ENCODE measurements at places on chromosomes 2 and 18.
A peak's percentile ranks its signal among the peaks of the same experiment; 100 is the strongest.

DNA sequence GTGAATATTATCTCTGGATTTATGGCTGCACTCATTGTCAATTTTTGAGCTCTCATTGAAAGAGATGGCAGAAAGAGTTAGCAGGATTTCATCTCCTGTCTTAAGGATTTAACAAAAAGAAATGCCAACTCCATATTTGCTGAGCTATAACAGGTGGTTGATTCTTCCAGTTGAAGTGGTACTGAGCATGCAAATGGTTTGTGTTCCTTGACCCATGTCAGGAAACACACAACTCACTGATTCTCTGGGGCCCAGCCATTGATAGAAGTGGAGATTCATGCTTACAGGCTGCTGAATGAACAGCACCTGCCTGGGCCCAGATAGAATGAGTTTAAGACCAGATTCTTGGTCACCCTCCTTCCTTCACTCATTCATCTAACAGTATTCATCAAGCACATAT is 128.8 kb downstream of the CERS6 start:
- DNase-seq: peak; percentile 49

- peak; percentile 90 for DNase-seq
Observed at GRCh38 chr18:58228176-58228575, 184.2 kb downstream of the NEDD4L start.

- no peak for DNase-seq
Observed at GRCh38 chr2:235293061-235293460, 200.8 kb upstream of the AGAP1 start.

GRCh38 chr2:237841051-237841450 is 18.4 kb upstream of the RAMP1 start:
- DNase-seq: no peak

- DNase-seq: no peak
Observed at GRCh38 chr2:12761104-12761503, 44.4 kb downstream of the TRIB2 start.

DNA sequence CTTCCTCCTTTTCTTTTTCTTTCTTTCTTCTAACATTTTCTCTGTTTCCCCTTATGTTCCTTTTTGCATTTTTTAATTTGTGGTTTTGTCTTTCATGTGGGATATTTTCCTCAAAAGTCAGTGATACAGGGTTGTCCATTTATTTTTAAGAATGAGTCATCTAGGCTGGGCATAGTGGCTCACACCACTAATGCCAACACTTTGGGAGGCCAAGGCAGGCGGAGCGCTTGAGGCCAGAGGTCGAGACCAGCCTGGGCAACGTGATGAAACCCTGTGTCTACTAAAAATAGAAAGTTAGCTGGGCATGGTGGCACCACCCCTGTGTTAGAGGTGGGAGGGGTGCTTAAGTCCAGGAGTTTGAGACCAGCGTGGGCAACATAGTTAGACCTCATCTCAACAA is 35.8 kb downstream of the KATNAL2 start:
- DNase-seq: no peak

GRCh38 chr2:42503291-42503690 is 9.5 kb upstream of the KCNG3 start:
- no peak for DNase-seq

- no peak for DNase-seq
Observed at GRCh38 chr2:216221811-216222210, 112.7 kb downstream of the XRCC5 start.

DNA sequence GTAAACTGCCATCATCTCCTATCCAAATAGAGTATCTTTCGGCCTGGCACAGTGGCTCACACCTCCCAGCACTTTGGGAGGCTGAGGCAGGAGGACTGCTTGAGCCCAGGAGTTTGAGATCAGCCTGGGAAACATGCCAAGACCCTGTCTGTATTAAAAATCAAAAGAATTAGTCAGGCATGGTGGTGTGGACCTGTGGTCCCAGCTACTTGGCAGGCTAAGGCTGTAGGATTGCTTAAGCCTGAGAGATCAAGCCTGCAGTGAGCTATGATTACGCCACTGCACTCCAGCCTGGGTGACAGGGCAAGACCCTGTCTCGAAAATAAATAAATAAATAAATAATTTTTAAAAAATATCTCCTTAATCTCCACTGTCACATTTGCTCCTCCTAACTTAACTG is 14.7 kb upstream of the ARPC2 start:
- DNase-seq: no peak

- DNase-seq: no peak
Observed at GRCh38 chr2:239732666-239733010, 292.5 kb downstream of the NDUFA10 start.

DNA sequence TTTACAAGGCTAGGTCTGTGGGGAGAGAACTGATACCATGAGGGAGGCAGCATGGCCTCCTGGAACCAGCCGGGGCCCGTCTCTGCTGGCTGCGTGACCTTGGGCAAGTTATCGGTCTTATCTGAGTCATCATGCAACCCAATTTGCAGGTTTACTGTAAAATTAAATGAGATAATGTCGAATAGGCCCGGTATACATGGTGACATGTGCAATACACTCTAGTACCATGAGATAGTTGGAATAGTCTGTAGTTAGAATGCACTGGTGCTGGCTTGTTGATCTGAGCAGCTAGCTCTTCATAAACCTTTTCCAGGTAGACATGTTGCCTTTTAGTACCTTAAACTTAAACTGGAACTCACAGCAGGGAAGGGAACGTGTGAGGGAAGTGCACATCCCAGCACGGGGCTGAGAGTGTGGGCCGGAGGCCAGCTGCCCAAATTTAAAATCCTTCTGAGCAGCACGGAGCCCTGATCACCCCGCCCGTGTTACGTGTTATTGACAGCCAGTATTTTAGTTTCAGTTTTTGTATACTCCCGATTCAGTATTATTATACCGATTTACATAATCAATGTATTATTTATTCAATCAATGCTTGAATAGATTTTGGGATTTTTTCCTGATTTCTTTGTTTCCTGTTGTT is 72.4 kb upstream of the HS6ST1 start:
- no peak for DNase-seq

GRCh38 chr2:149152469-149152953 is 114.0 kb downstream of the LYPD6B start:
- no peak for DNase-seq

DNA sequence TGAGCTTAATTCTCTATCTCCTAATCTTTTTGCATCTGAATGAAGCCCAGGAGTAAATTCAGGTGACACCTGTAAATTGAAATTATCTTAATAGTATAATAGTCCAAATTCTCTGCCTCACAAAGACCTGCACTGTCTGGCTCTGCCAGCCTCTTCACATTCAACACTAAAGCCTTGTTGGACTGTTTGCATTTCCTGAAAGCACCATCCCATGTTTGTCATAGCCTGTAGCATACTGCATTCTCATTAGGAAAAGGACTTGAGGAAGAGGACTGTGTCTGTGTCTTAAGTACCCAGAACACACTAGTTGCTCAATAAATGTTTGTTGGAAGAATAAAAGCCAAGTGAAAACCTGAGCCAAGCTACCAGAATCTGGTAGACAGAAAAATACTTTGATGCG is 42.9 kb upstream of the GRHL1 start:
- no peak for DNase-seq

- no peak for DNase-seq
Observed at GRCh38 chr18:56522816-56523215, 115.6 kb downstream of the TXNL1 start.

DNA sequence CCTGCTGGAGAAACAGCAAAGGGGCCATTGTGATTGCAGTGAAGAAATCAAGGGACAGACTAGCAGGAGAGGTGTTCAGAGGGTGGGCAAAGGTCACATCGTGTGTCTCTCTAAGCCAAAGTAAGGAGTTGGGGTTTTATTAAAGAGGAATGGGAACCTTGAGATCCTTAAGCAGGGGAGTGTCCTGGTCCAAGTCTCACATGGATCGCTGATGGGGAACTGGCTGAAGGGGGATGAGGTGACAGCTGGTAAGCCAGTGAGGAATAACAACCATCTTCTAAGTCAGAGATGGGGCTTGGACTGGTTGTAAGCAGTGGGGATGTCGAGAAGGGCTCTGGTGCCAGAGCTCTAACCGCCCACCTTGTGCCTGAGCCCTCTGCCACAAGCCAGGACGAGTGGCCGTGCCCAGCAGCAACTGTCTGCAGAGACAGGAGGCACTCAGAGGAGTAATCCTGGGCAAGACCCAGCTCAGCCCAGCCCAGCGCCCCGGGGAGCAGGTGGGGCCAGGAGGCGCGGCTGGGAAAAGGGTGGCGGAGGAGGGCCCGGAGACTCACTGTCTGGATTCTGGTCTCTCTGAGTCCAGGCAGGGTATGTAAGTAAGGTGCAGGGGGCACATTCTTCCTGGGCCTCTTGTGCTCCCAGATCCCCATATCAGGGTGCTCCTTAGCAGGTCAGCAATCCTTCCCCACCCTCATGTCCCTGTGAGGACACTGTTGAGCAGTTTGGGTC is 13.7 kb downstream of the WNT10A start:
- DNase-seq: no peak

- DNase-seq: no peak
Observed at GRCh38 chr2:28447086-28447485, 48.8 kb upstream of the PLB1 start.

DNA sequence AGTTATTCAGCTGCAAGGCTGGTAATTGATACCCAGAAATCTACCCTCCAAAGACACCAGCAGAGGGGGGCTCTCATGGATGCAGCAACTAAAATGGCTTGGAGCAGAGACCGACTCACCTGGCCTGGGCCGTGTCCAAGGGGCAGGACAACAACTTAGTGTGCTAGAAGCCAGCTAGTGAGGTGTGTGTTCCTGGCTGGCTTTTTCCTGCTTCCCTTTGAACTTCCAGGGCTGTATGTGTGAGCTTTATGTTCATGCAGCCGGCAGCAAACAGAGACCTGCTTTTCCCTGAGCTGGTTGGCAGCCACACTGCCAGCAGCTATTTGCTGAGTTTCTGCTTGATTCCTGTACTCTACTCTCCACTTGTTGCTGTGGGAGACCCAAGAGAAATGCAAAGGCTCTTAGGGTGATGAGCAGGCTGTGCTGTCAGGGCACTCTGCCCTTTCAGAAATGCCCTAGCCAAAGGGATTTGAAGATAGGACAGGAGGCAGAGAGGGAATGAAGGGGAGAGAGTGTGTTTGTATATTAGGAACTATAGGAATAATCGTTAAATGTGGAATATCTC is 23.7 kb upstream of the GRP start:
- DNase-seq: no peak

DNA sequence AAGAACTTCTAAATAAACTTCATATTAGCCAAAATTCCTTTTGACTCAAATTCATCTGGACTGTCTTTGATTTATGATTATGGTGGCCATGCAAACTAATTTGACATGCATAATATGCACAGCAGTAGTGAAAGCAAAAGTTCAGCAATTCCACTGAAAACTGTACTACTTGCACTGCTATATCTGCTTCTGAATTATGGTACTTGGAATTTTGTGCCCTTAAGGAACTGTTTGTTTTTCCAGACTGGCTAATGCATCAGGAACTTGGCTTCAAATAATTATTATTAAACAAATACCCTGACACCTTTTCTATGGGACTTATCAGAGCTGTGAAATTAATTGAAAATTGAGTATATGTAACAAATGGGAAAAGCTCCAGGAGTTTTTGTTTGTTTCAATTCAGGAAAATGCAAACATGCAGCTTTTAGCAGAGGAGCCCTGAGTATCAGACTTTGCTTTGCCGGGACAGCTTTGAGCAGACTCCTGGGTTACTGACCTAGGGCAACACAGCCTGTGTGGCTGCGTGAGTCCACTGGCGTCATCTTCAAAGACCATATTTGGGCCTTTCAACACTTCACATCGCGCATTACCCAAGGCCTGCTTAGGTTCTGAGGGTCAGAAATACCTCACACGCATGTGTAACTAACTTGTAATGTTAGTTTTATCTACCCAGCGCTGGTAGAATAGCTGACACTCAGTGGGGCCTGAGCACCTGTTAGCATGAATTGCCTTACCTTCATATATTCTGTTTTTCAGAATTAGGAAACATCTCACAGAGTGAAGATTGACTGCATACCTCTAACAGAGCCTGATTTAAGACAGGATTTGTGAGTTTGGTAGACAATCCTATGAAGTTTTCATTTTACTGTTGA is 35.4 kb downstream of the CFAP221 start:
- no peak for DNase-seq

DNA sequence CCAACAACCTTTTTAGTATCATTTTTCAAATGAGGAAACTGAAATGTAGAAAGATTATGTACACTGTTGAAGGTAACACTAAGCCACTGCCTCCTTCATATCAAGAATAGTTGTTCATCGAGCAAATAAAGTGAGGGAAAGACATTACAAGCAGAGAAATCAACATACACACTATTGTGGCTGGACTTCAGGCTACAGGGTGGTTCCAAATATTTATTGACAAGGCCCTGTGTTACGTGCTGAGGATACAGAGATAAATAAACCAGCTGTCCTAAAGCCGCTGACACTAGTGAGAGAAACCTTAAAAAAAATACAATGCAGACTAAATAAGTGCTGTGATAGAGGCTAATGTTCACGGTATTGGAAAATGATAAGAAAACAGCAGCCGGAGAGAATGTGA is 1.9 kb upstream of the LNPK start:
- DNase-seq: no peak

DNA sequence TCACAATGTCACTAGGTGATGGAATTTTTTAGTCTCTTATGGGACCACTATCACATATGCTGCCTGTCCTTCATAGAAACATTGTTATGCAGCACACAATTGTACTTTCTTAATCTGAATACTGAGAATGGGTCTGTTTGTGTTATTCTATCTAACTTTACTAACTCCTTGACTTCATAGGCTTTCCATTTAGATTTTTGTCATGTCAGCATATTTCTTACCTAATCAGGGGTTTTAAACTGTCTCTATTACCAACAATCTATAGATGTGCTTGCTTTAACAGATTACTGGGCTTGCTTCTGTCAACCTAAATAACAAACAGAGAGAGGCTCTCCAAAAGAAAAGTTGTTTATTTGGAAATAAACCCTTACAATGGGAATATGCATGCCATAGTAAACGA is 289.6 kb upstream of the ZNF804A start:
- DNase-seq: no peak

DNA sequence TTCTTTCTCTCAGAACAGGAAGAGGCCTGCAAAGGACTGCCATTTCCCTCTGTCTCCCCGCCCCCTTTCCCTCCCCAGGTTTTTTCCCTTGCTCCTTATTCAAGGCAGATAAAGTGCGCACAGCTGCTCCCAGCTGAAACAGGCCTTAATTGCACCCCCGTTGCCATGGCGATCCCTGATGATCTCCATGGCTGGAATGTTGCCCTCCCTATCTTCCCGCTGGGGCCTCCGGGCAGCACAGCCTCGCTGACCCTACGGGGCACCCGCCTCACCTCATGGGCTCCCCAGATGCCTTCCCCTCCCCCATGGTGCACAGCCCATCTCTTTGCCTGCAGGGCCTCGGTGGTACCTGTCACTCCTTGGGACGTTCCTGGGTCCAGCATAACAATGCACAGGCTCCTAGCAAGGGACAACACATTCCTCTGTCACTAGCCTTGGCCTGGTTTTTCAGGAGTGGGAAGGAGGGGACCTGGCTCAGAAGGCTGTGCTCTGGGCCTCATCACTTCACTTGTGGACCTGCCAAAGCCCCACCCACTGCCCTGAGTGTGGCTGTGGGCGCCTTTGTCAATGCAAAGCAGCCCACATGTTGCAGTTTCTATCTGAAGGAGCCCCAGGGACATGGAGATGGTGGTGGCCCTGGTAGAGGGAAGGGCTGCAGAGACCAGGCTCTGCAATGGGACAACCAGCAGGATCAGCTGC is 115.0 kb downstream of the CELF4 start:
- no peak for DNase-seq

GRCh38 chr2:72629062-72629461 is 196.8 kb downstream of the EXOC6B start:
- DNase-seq: no peak

- no peak for DNase-seq
Observed at GRCh38 chr2:229261599-229261998, 9.5 kb downstream of the PID1 start.
